ENCODE measurements at places on chromosomes 12 and 14. TPM values are rescaled to one million over a fixed set of nuclear protein-coding genes. Genes with fewer than 3 reads are reported as not detected.

Gene ANO4
- total RNA-seq, result not detected

Gene SLC17A8
- not detected for total RNA-seq

- H3K27ac ChIP-seq, result no peak overlapping the region
- no peaks in the 10 kb centered on the region for H3K4me1 ChIP-seq
- H3K27me3 ChIP-seq, result no peaks in the 10 kb centered on the region
- peak; percentile 50 for DNase-seq
- no peaks in the 10 kb centered on the region for H3K36me3 ChIP-seq
- no peak overlapping the region for H3K4me3 ChIP-seq
Observed at GRCh38 chr14:47040550-47040949, 389.0 kb upstream of the RPL10L start.

GRCh38 chr14:35079742-35080141 lies 33.7 kb downstream of the FAM177A1 start:
- no peaks in the 10 kb centered on the region for H3K36me3 ChIP-seq
- no peak overlapping the region for H3K4me3 ChIP-seq
- no peak overlapping the region for H3K27ac ChIP-seq
- H3K4me1 ChIP-seq, result no peaks in the 10 kb centered on the region
- DNase-seq, result no peak

GRCh38 chr14:79645753-79646362 lies 565.4 kb downstream of the DIO2 start:
- no peak overlapping the region for H3K27ac ChIP-seq
- no peak for DNase-seq
- H3K4me3 ChIP-seq, result no peak overlapping the region
- H3K4me1 ChIP-seq, result no peaks in the 10 kb centered on the region
- H3K36me3 ChIP-seq, result no peaks in the 10 kb centered on the region

- H3K27me3 ChIP-seq, result no peaks in the 10 kb centered on the region
- no peak overlapping the region for H3K4me3 ChIP-seq
- peaks cover 39% of the 10 kb centered on the region for H3K4me1 ChIP-seq
- H3K36me3 ChIP-seq, result no peaks in the 10 kb centered on the region
- H3K27ac ChIP-seq, result no peak overlapping the region
Observed at GRCh38 chr14:68813318-68813838, 20.5 kb upstream of the ZFP36L1 start.

DNA sequence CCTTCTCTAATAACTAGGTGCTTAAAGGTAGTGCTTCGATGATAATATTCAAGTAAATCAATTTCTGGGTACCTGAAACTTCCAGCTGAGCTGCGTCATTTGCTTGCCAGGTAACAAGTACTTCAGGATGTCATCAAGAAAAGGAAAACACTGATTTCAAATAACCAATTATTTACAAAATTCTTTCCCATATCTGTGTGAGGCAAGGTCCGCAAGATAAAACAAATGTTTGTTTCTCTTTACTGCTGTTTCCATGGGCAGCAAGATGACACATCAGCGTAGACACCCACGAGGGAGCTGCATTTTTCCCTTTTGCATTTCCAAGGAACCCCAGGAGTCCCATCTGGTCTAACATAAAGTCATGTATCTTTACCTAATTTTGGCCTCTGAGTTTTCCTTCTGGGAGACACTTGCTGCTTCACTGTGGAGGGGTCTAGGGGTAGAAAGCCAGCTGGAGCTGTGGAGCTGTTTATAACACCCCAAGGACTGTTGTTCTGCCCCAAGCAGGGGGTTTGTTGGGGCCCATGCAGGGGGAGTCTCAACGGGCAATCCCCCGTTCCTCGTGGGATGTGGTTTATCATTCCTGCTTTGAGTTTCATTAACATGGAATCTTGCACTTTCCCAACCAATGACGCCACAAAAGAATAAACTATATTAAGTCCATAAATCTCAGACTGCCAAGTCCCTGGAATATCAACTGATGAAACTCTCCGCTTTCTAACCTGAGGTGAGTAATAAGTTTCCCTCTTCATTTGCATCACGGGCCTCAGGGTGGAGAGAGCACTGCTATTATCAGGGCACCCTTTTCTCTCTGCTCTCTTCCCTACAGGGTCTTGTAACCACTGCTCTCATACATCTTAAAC lies 112.8 kb upstream of the PELI2 start:
- DNase-seq, result no peak
- no peaks in the 10 kb centered on the region for H3K36me3 ChIP-seq
- no peaks in the 10 kb centered on the region for H3K27me3 ChIP-seq
- H3K4me1 ChIP-seq, result peaks cover 34% of the 10 kb centered on the region
- no peak overlapping the region for H3K4me3 ChIP-seq

GRCh38 chr12:7221486-7221885 lies 32.0 kb downstream of the PEX5 start:
- H3K36me3 ChIP-seq, result no peaks in the 10 kb centered on the region
- no peak overlapping the region for H3K27ac ChIP-seq
- DNase-seq, result no peak
- no peaks in the 10 kb centered on the region for H3K27me3 ChIP-seq
- no peaks in the 10 kb centered on the region for H3K4me1 ChIP-seq

DNA sequence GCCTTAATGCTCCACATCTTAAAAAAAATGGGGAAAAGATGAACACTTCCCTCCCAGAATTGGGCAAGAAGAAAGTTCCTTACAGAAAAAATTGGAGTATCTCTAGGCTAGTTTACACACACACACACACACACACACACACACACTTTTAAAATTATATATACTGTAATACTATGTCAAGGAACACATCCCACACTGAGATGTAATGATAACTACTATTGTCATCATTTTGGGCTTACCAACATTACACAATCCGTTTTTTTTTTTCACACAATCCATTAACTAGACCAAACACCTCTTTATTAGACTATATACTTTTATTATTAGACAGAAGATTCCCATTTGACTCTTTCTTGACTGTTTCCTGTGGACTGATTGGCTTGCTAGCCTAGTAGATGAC lies 2.5 kb downstream of the LTBR start:
- H3K36me3 ChIP-seq, result no peaks in the 10 kb centered on the region
- no peak for DNase-seq
- no peak overlapping the region for H3K4me3 ChIP-seq
- peaks cover 20% of the 10 kb centered on the region for H3K27me3 ChIP-seq
- H3K27ac ChIP-seq, result no peak overlapping the region

- H3K4me1 ChIP-seq, result no peaks in the 10 kb centered on the region
- H3K27ac ChIP-seq, result no peak overlapping the region
- H3K27me3 ChIP-seq, result peaks cover 10% of the 10 kb centered on the region
- DNase-seq, result peak; percentile 30
Observed at GRCh38 chr14:36747411-36748184, 85.9 kb downstream of the PAX9 start.

DNA sequence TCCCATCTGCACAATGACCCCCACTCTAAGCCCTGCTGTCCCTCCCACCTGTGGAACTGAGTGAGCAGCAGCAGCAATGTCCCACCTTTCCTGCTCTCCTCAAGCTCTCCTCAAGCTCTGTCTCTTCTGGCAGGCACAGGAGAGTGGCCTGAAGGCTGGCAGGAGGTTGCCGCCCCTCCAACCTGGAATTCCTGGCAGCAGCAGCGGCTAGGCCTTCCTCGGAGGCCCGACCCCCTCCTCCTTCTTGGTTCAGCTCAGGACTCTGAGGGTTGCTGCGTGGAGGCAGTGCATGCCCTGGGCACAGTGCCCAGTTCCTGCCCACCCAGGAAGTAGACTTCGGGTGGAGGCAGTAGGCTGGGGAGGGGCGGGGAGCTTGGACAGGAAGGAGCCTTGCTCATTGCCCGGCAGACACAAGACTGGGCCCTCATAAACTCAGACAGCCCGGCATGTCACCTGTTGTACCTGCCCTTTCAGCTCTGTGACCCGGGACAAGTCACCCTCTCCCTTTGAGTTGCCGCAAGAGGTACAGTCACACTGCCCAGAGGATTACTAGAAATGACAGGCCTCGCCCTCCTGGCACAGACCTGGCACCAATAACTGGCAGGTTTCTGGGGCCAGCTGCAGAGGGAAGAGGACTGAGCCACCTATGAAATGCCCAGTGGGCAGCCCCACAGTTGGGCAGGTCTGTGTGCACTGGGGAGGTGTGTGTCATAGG lies 2.1 kb upstream of the SERPINA1 start:
- H3K4me1 ChIP-seq, result peaks cover 7% of the 10 kb centered on the region
- no peaks in the 10 kb centered on the region for H3K36me3 ChIP-seq
- DNase-seq, result no peak
- no peaks in the 10 kb centered on the region for H3K27me3 ChIP-seq

GRCh38 chr12:79388011-79388410 lies 302.8 kb downstream of the PAWR start:
- no peaks in the 10 kb centered on the region for H3K4me1 ChIP-seq
- no peaks in the 10 kb centered on the region for H3K36me3 ChIP-seq
- no peak overlapping the region for H3K27ac ChIP-seq
- no peak for DNase-seq
- H3K4me3 ChIP-seq, result no peak overlapping the region

GRCh38 chr12:132886529-132887477 lies 602 bp downstream of the CHFR start:
- H3K36me3 ChIP-seq, result no peaks in the 10 kb centered on the region
- H3K4me3 ChIP-seq, result peak overlapping the region; percentile 97
- H3K4me1 ChIP-seq, result peaks cover 12% of the 10 kb centered on the region
- H3K27ac ChIP-seq, result no peak overlapping the region

DNA sequence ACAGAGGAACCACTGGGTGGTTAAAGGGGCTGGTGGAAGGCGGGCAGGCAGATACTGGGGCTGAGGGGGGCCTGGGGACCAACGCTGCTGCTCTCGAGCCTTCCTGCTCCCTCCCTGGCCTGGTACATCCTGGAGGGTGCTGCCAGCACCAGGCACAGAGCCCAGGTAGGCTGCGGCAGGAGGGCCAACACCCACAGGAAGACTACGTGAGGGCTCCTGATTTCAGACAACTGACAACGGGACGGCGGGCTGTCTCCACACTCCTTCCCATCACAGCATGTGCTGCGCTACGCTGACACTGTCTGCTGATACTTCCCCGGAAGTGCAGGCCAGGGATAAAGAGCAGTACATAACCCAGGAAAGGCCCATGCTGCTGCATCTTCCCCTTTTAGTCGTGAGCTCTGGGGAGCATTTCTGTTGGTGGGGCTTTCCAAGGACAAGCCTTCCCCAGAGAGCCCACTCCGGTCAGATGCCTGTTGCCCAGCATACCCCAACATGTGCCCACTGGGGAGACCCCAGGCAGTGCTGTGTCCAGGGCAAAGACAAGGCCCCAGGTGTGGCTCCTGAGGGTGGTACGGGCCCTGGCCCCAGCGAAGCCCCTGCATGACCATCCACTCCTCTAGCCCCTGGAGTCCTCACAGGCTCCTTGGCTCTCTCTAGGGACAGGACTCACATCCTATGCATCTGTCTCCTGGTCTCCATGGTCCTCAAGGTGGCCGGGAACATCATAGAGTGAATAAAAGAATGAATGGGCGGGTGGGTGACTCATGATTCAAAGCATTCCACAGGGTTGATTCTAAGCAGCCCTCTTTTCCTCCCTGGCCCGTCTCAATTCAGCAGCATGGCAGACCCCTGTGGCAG lies 38.0 kb downstream of the CHGA start:
- H3K36me3 ChIP-seq, result no peaks in the 10 kb centered on the region
- no peak for DNase-seq
- no peak overlapping the region for H3K27ac ChIP-seq
- no peak overlapping the region for H3K4me3 ChIP-seq
- H3K4me1 ChIP-seq, result peaks cover 13% of the 10 kb centered on the region

All from neural progenitor cell (in vitro differentiated cells).